ENCODE measurements at places on chromosomes 11 and 22. TPM values are rescaled to one million over a fixed set of nuclear protein-coding genes. Genes with fewer than 3 reads are reported as not detected.

AMBRA1 gene
- total RNA-seq = 23.7 TPM

SLC37A2 gene
- 0.97 TPM for total RNA-seq

CNTF gene
- 2.2 TPM for total RNA-seq

P4HA3 gene
- total RNA-seq = 2.6 TPM

SMTNL1 gene
- not detected for total RNA-seq

ZNF214 gene
- 3.2 TPM for total RNA-seq

APIP gene
- 22.5 TPM for total RNA-seq

FLRT1 gene
- under 0.01 TPM for total RNA-seq

SESN3 gene
- 2.3 TPM for total RNA-seq

POU2AF2 gene
- not detected for total RNA-seq

DEAF1 gene
- 33.7 TPM for total RNA-seq

MS4A7 gene
- total RNA-seq = not detected

CRYAB gene
- 11.0 TPM for total RNA-seq

USP28 gene
- total RNA-seq = 27.1 TPM

HNRNPUL2 gene
- total RNA-seq = 17.3 TPM

SSH3 gene
- 16.1 TPM for total RNA-seq

SLC22A25 gene
- total RNA-seq = not detected

GTF2H1 gene
- total RNA-seq = 92.0 TPM

TRIM34 gene
- 7.1 TPM for total RNA-seq

KRTAP5-8 gene
- total RNA-seq = not detected

FAM118A gene
- 20.7 TPM for total RNA-seq

HIC2 gene
- 3.0 TPM for total RNA-seq

KCTD14 gene
- total RNA-seq = 0.97 TPM

MRGPRX3 gene
- total RNA-seq = not detected

MIEF1 gene
- total RNA-seq = 32.8 TPM

MYBPC3 gene
- total RNA-seq = not detected

KDM4D gene
- total RNA-seq = 0.97 TPM

KLHL35 gene
- total RNA-seq = 3.2 TPM

C1QTNF4 gene
- total RNA-seq = 0.43 TPM
